SHP77 treated with DMSO at 0.1 percent for 48 hours (cell line): ENCODE measurements at places on chromosomes 1 and 21.

DNA sequence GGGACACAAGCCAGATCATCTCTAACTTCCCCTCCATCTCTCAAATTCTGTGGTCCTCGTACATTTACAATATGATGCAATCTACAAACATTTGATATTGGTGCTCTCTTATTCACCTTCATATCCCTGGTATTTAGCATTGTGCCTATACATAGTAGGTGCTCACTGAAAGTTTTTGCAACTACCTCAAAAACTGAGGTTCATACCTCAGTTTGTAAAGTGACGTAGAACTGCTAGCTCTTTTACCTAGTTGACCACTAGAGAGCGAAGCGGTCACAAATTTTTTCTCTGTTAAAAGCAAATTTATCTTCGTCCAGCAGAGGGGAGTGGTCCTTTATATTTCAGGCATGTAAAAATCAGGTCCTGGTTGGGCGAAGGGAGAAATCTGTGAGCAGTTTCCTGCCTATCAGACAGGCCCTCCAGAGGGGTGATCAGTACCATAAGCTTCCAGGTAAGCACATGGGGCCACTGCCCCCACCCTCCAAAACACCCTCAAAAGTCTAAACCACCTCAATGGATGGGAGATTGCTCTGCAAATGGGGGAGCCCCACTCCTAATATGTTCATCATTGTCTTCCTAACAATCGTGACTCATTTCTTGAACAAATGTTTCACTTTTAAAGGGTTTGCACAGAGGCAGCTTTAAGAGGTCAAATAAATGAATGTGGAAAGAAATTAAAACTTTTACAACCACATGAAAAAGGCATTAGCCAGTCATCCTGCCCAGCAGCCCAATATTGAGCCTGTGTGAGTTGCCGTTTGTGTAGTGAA is 10.6 kb upstream of the HLCS start:
- DNase-seq = peak; percentile 87

DNA sequence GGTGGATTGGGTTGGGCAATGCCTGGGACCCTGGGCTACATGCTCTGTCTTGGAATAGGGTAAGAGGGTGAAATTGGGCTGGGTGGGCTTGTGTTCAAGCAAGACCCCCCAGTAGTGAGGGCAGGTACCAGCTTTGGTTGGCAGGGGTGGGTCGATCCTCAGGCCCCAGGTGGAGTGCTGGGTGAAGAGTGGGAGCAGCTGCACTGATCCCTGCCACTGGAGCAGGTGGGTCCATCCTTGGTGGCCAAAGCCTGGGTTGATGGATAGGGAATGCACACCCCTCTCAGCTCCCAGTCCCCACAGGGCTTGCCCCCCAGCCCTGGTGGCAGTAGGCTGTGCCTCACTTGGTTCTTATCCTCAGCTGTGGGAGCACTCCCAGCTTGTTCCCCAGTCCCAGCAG is 135.2 kb downstream of the PCBP3 start:
- DNase-seq = no peak

DNA sequence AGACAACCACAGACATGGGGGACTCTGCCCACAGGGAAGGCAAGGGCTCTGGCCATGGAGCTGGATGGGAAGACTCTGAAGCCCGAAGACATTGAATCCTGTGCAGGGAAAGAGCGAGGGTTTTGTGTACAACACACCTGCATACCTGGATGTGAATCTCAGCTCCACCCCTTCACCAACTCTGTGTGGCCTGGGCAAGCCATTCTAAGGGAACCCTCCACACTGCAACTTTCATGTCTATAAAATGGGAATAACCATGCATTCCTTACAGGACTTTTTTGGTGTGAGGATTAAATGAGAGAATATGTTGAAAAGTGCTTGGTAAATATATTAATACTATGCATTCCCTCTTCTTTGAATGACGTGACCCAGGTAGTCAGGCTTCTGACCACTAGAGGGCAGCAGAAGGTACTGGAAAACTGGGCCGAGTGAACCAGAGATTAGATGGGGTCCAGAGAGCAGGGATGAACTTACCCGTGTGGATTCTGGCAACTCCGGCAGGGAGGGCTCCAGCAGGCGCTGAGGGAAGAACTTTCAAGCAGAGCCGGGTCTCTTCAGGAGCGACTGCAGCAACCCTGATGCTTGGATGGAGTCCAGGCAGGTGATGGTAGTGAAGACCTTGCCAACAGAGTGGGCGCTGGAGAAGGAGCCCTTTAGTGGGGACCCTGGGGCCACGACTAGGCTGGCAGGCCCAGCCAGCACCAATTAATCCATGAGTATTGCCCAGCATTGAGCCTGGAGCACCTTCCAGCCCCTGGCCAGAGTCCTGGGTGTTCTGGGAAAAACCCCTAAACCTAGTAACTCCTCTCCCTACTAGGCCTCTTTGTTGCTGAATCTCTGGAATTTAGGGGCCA is 834 bp upstream of the ELF3 start:
- DNase-seq = peak; percentile 71

DNA sequence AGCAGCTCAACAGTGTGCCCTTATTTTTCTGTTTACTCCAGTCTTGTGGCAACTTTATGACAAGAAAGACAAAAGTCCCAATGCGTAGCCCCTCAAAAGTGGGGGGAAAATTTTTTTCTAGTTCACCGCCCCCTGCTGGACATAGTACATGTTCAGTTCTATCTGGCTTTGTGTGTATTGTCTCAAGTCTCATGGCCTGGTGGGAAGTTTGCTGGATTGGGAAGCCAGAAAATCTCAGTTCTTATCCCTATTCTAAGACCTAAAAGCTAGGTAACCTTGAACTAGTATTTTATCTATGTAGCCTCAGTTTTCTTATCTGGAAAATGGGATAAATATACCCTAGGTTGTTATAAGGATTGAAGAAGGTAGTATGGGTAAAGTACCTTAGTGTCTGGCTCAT is 55.8 kb upstream of the LDLRAP1 start:
- DNase-seq = no peak

DNA sequence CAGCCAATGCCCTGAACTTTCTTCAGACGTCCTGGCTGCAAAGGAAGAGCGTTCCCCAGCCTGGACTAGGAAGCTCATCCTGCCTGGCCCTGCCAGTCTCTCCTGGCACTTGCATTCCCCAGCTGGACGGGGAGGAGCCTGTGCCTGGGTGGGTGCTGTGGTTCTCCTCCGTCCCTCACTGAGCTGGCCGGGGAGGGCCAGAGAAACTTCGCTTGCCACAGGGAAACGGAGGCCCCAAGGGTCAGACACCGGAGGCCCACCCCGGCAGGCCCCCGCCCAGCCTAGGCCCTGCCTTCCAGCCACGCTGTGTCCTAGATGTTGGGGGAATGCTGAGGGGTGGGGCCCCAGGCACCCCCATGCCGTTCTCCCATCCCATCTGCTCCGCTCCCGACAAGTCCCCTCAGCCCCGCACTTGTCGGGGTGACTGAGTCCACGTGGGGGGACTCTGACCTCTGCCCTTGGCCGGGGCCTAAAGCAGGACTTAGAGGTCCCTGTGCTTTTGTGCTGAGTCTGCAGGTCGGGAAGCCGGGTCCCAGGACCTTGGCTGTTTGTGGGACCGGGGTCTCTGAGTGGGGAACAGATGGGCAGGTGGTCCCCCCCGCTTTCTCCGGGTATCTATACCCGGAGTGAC is 4.8 kb downstream of the FTCD start:
- no peak for DNase-seq

DNA sequence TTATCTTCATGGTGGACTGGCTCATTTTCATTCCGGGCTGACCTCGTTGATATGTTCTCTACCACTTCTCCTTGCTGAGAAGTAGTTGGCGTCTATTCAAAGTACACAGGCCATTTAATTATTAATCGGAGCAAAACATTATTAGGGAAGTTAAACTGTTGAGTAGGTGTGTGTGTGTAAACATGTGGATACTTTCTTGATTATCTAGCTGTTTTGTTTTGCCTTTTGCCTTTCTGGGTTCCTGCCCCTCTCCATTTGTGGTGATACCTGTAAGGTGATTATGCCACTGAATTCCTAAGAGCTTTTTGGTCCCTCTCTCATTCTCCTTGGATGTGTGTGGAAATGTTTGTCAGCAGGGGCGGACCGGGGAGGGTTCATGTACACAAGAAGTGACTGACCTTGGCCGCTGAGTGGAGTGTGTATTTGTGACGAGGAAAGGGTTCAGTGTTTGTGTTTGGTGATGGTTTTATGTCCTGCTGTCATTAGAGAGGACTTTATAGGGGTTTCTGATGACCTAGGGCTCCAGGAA is 56.6 kb upstream of the PPP2R5A start:
- no peak for DNase-seq

DNA sequence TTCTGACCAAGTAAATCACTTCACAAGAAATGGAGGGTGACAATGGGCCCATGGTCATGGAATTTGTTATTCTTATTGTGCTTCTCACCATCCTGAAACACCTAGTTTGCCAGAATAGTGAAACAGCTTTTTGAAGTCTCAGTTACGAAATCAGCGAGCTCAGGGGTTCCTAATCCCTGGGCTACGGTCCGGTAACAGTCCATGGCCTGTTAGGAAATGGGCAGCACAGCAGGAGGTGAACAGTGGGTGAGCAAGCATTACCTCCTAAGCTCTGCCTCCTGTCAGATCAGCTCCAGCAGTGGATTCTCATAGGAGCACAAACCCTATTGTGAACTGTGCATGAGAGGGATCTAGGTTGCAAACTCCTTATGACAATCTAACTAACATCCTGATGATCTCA is 1356.3 kb downstream of the KCNT2 start:
- DNase-seq = no peak

DNA sequence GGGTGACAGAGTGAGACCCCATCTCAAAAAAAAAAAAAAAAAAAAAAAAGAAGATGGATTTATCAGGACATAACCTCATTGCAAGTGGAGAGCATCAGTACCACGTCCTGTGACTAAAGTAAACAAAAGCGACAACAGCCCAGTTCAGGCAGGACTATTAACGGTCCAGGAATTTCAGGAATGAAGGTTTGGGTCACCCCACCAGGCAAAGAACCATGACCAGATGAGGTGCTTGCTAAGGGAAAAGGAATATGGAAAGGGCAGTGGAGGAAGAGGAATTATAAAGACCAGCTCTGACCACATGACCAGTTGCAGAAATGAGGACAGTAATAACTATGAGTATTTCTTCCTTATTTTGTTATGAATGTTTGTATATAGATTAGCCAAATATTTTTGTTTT is 35.4 kb upstream of the EIF4G3 start:
- DNase-seq = no peak

DNA sequence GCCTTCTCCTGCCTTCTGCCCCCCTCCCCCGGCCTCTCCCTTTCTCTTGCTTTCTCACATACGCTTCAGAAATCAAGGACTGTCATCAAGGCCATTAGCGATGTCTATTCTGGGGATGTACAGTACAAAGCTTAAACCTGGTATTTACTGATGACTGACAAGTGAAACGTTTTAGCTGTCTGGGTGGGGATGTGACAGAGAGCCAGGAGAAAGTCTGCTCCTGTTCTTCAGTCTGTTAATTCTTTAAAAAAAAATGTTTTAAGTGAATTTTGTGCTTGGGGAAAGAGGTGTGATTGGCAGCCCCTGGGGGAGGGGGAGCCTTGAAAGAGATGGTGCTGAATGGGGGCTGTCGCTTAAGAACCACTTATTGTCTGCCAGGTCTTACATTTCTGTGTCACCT is 283.0 kb upstream of the PLXNA2 start:
- no peak for DNase-seq

DNA sequence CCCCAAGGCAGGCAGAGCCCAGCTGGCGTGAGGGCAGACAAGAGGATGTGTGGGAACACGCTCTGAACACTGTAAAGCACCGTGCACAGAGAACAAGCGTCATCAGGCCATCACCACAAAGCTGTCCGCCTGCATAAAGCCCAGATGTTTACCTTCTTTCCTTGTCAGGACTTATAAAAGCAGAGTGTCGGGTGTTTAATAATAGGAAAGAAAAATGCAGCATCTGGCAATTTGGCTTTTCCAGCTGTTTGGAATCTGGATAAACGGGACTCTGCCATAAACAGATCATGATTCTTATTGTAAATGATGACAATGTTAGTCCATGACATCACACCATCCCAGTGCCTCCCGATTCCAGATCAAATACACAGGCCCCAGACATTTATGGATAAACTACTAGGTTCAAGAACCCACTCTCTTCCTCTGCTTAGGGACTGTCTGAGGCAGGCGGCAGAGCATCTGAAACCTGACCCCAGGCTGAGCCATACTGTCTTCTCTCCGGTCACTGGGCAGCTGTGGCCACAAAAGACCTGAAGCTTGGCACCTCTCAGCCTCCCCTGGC is 4.2 kb downstream of the GLIS1 start:
- DNase-seq = peak; percentile 25

DNA sequence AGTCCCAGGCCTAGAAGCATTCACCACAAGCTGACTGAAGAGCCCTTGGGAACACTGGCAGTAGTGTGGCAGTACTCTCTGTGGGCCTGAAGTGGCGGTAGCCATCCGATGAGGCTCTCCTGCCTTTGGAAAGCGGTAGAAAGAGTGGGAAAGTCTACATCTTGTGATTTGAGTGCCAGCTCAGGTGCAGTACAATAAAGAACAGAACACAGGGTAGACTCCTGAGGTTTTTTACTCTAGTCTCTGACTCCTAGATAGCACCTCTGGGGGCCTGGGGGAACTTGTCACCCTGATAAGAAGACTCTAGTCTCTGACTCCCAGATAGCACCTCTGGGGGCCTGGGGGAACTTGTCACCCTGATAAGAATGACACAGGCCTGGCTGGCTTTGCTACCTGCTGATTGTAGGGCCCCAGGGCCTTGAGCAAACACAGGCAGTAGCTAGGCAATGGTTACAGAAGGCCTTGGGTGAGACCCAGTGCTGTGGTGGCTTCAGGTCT is 18.0 kb upstream of the IL20 start:
- DNase-seq = no peak

- DNase-seq = no peak
Measured at GRCh38 chr21:29271927-29272333, 26.8 kb upstream of the BACH1 start.

DNA sequence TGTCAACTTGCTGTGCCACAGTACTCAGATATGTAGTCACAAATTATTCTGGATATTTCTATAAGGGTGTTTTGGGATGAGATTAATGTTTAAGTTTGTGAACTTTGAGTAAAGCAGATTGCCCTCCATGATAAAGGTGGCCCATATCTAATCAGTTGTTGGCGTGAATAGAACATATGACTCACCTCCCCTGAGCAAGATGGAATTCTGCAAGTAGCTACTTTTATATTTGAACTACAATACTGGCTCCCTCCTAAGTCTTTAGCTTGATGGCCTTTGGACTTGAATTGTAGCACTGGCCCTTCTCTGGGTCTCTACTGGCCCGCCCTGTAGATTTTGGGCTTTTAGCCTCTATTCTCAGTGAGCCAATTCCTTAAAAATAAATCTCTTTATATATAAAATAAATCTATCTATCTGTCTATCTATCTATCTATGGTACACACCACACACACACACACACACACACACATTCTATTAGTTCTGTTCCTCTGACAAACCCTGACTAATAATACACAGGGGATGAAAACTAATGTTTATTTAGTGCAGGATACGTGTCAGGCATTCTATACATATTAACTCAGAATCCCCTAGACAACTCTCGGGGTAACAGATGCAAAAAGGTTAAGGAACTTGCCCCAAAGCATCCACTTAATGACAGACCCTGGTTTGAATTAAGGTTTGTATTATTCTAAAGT is 37.9 kb upstream of the PDC start:
- DNase-seq = no peak

GRCh38 chr1:243390162-243390791 is 134.4 kb downstream of the SDCCAG8 start:
- no peak for DNase-seq

GRCh38 chr1:225143001-225143400 is 213.5 kb downstream of the DNAH14 start:
- DNase-seq = no peak
